ENCODE measurements at places on chromosomes 7 and 10. TPM values are rescaled to one million over a fixed set of nuclear protein-coding genes. Genes with fewer than 3 reads are reported as not detected.

PLEKHS1 gene
- total RNA-seq, result not detected

TDRD1 gene
- not detected for total RNA-seq

MMP21 gene
- total RNA-seq, result not detected

GPER1 gene
- 1.8 TPM for total RNA-seq

EPHA1 gene
- not detected for total RNA-seq

All from HT1080 (cell line).